ENCODE measurements at places on chromosomes 12 and 14.

DNA sequence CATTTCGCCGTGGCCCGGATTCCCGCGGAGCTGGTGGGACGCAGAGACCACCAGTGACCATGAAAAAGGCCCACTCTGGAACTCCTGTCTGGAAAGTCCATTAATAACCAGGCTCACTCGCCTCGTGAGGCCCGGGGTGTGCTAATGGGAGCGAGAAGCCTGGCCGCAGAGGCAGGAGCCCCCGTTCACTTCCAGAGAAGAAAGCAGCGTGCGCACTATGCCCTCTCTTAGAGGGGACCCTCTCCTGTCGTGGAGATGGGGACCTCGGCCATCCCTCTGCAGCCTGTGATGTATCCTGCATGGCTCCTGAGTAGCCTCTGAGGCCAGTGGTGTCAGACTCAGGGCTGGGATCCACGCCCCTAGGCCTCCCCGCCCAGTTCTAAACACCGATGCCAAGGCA is 134.1 kb upstream of the VRK1 start:
- no peak for DNase-seq

DNA sequence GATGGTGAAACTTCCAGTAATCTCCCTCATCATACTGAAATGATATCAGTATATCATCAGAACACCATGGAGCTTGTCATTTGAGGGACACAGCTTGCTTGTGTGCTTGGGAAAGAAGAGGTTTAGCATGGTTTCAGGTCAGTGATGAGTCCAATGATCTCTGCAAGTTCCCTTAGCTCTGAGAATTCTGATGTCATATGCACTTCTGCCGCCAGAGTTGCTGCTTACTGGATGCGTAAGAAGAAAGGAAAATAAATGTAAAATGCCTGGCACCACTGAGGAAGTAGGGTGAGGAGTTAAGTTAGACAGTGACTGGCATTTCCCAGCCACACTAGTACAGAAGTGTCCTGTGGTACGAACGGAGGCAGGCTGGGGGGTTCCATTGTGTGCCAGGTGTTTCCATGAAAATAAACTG is 22.6 kb downstream of the PRKCH start:
- no peak for DNase-seq

GRCh38 chr12:47778881-47779280 is 5.8 kb downstream of the SLC48A1 start:
- DNase-seq: no peak

DNA sequence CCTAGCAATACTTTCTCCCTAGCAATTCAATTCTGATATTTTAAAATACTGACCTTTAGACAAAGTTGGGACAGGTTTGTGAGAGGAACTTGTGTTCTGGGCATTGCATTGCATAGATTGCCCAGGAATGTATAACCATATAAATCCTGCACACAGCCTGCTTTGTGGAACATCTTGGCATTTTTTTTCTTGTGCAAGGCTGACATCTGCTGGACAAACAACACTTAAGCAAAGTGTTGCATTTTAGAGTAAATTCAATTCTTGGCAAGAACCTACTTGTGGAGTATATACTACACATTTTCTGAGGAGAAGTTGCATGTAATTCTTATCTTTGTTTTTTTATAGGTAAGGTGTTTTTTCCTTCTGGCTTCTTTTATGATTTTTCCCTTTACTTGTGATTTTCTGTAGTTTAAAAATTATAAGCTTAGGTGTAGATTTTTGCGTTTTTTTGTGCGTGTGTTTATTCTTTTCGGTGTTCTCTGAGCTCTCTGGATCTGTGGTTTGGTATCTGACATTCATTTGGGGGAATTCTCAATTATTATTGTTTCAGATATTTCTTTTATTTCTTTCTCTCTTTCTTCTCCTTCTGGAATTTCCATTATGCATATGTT is 26.4 kb downstream of the TESPA1 start:
- DNase-seq: no peak

GRCh38 chr14:72311116-72311515 is 378.9 kb downstream of the RGS6 start:
- DNase-seq: no peak

- no peak for DNase-seq
These were observed 17.1 kb upstream of the KRT77 start for GRCh38 chr12:52720365-52720886.

DNA sequence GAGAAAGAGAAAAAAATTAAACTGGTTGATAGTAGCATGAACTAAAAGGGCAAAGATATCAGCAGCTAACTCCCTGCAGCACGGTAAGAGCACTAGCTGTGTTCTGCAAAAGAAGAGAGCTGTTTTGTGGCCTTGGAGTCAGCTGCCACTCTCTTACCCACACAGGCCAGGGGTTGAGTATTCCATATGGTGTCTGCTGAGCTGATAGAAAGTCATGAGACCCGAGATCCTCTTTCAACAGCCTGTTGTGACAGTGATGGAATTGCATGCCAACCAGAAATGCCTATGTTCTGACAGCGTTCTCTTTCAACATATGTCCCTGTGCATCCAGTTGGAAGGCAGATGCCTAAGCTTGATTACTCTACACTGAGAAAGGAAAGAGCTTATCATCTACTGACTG is 39.9 kb downstream of the TMTC1 start:
- no peak for DNase-seq

GRCh38 chr12:98256830-98257229 is 258.6 kb upstream of the TMPO start:
- no peak for DNase-seq

DNA sequence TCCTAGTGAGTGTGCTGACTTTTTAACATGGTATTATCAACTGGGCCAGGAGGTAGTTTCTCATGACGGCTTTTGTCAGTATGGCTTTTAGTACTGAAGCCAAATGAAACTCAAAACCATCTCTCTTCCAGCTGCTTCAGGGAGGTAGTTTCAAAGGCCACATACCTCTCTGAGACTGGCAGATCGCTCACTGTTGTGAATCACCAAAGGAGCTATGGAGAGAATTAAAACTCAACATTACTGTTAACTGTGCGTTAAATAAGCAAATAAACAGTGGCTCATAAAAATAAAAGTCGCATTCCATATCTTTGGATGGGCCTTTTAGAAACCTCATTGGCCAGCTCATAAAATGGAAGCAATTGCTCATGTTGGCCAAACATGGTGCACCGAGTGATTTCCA is 141.1 kb downstream of the HMGA2 start:
- DNase-seq: no peak

DNA sequence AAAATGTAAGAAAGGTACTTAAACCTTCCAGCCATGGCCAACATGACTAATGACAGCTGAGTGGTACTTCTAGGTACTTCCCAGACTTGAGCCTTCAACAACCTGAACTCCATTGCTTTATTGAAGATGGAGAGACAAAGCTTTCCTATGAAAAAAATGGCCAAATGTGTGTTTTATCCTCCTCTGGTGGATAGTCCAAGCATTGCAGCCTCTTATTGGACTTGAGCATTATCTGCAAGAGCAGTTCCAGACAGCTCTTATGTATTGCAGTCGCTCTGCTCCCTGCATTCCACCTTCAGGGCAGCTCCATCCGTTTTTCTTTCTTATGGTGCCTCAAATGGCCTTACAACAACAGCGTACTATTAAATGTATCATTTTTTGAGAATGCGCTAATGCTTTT is 588.2 kb downstream of the NRXN3 start:
- no peak for DNase-seq

DNA sequence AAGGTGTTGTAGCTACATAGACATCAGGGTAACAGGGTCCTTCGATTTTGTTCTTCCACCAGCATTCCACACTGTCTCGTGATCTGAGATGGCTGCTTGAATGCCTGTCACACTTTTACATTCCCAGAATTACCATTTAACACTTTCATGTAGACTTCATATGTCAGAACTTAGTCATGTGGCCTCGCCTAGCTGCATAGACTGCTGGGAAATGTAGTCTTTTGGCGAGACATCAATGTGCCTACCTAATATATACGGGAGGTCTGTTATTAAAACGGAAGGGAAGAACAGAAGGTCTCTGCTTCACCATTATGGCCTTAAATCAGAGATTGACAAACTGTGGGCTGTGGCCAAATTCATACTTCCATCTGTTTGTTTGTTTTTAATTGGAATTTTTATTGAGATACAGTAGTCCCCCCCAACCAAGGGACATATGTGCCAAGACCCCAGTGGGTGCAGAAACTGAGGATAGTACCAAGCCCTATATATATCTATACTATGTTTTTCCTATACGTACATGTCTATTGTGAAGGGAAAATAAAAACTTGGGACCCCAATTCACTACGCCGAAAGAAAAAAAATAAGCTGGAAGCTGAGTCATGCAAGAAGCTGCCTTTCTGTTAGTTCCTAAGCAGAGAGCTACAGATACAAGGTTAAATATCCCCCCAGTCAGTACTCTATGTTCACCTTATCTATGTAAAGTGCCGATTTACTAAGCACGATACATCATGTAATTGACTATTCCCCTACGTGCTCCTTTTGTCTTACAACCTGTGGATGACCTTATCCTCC is 11.3 kb upstream of the HRK start:
- no peak for DNase-seq

DNA sequence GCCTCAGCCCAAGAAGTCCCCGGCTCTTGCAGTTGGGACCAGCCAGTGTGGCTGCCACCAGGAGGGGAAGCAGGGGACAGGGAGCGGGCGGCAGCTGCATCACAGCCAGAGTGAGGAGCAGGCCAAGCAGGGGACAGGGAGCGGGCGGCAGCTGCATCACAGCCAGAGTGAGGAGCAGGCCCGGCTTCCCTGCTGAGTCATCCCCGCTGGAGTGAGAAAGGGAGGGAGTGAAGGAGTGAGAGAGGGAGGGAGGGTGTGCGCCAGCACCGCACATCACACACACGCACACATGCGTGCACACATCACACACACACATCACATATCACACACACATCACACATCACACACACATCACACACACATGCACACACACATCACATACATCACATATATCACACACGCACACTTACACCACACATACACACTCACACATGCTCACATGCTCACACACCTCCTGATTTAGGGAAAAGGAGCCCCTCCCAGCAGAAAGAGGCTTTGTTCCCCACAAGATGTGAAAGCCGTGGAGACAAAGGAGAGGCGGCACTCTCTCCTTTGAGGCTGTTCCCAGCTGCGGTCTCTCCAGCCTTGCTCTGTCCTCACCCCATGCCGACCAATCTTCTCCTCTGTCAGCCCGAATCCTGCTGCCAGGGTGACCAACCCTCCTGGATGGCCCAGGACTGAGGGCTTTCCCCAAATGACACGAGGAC is 16.7 kb upstream of the ZDHHC22 start:
- DNase-seq: no peak

- no peak for DNase-seq
These were observed 74.5 kb downstream of the KCNK10 start for GRCh38 chr14:88248606-88249005.

DNA sequence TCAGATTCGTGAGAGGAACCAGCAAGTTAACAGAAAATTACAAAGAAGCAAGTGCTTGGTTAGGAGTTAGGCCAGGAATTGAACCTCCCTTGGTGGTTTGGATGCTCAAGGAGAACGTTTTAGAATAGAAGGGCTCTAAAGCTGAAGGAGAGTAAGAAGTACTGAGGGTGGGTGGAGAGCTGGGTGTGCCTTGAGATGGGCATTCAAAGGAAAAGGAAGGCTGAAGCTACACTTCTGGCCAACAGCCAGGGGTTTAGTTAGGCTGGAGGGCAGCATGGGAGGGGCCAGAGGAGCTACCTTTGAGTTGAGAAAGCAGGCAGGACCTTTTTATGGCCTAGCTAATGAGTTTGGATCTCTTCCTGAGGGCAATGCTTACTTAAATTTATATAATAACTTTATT is 421.2 kb downstream of the CCDC91 start:
- DNase-seq: no peak

- DNase-seq: no peak
These were observed 37.7 kb downstream of the MDGA2 start for GRCh38 chr14:47637753-47638152.

GRCh38 chr12:39205969-39206368 is 237.0 kb downstream of the KIF21A start:
- DNase-seq: no peak

DNA sequence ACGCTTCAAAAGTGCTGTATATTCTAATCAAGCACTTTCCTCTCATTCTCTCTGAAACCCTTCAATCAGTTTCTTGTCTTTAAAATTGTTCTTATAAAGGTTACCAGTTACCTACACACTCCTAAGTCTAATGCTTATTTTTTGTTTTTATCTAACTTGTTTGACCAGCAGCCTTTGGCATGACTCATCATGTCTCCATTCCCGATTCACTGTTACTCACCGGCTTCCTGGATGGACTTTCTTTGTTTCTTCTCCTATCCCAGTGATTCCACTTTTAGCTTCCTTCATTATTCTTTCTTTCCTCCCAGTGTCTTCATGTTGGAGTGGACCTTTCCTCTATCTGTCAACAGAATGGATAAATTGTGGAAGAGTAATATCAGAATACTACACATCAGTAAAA is 368.6 kb upstream of the CCDC196 start:
- no peak for DNase-seq

DNA sequence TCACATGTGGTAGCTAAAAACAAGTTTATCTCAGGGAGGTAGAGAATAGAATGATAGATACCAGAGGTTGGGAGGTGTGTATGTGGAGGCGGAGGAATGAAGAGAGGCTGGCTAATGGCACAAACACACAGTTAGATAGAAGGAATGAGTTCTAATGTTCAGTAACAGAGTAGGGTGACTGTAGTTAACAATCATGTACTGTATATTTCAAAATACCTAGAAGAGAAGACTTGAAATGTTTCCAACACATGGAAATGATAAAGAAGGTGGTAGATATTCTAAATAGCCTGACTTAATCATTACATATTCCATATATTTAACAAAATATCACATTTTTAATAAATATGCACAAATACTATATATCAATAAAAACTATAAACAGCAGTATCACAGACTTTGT is 8.9 kb upstream of the IFNG-AS1 start:
- no peak for DNase-seq

- no peak for DNase-seq
These were observed 199.1 kb upstream of the CNOT2 start for GRCh38 chr12:70044167-70044566.

GRCh38 chr14:33943096-33943883 is 7.6 kb downstream of the EGLN3 start:
- no peak for DNase-seq

DNA sequence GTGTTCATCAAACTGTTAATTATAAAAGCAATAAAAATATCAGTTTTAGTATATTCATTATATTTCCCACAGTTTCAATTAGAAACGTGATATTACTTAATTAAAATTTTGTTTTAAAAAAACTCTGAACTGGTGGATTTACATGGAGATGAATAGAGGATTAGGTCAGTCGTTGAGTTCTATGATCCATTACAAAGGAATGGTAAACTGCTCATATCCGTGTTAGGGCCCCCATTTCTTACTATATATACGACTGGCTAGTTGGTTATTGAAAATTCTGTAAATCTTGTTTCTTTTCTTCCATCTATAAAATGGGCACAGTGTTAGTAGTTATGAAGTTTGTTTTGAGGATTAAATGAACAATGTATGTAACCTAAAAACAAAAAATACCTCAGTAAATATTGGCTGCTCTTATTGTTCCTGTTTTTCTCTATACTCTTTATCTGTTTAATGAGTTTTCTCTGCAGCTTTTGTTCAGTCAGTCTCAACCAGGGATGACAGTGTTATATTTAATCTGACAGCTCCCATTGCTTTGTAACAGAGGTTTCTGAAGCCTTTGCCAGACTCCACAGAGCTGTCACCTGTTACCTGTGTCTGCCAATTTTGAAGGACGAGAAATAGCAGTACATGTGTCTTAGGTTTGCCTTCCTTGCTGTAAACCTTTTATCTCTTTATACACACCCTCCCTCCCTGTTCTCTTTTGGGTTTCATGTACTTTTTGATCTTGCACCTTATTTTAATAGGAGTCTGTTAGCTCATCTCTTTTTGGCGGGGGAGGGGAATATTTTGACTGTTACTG is 41.5 kb downstream of the FRS2 start:
- no peak for DNase-seq

Data from osteocyte (in vitro differentiated cells).